ENCODE measurements at places on chromosomes 3 and 15.
A peak's percentile ranks its signal among the peaks of the same experiment; 100 is the strongest.

GRCh38 chr3:178182337-178182779, 353.9 kb upstream of the KCNMB2 start:
- DNase-seq = no peak

DNA sequence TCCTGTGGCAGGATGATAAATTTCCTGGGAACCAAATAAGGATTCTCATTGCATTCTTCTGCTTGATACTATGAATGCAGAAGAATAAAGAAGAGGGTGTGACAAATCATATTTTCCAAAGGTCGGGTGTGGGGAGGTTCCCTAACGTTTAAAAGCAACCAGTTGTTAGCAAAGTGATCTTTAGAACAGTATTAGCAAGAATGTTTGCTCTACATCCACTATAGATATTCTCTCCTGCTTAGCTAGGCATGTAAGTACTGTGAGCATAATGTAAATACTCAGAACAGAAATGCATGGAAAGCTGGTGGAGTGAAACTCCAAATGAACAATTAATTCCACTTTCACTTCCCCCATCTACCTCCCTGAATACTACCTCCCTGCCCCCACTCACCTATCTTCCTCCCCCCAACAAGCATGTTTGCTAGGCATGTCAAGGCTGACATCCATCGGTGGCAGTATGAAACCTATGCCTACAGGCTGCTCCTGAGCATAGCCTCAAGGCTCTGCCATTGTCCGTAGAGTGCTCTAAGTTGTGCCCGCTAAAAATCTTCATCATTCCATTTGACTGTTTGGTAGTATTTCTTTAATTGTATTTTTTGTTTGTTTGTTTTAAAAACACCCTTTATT, 329.7 kb downstream of the TIGIT start:
- no peak for DNase-seq

DNA sequence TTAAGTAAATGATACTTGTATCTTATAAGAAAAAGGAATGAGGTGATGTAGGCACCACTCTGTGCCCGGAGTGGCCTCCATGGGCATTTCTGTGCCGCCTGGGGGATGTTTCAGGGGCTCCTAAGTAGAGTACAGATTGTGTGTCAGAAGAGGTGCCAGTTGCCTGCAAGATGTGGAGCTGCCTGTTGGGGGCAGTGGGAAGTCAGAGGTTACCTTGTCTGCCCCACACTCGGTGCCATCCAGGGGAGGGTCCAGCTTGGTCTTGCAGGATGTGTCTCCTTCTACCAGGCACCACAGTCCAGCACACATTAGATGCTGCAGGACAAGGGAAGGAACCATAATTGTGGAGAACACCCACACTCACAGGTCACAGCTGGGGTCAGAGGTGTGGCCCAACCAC, 208.8 kb downstream of the ADAMTS17 start:
- DNase-seq = no peak

GRCh38 chr15:36659917-36660316, 80.5 kb downstream of the CDIN1 start:
- DNase-seq = no peak

DNA sequence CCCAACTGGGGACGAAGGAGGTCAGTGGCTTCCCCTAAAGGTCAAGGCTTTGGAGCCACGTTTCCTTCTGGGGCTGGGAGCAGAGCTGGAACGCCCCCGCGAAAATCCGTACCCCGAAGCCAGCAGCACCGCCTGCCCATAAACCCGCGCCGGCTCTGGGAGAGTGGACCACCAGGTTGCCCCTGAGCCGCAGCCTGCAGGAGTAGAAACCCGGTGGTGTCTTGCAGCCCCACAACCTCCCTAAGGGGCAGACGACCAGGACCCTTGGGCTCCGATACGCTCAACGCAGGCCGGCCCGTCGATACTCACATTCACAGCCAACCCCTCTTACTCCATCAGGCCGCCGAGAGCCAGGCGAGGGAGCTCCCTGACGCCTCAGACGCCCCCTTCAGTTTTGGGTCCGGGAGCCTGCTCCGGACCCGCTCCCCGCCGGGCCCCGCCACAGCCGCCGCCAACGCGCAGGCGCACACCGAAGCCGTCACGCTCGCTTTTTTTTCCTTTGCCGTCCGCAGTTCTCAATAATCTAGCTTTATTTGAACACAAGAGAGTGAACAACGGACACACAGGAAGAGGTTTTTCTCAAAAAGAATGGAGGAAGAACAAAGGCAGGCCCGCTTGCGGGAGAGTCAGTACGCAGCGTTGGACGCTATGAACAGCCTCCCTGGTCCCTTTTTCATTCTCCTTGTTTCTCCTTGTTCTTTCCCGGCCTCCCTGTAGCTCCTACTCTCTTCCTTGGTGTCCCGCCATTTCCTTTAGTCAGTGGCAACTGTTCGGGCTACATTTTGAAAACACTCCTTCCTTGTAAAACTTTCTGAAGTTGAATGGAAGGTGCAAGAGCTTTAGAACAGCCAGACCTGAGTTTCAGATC, at the start of gene ZNF106:
TSS of gene ZNF106 (minus strand) at position 471 of the 868 bp plus-strand sequence. CDS start 18,852 bp downstream, outside the sequence.
- peak; percentile 83 for DNase-seq

DNA sequence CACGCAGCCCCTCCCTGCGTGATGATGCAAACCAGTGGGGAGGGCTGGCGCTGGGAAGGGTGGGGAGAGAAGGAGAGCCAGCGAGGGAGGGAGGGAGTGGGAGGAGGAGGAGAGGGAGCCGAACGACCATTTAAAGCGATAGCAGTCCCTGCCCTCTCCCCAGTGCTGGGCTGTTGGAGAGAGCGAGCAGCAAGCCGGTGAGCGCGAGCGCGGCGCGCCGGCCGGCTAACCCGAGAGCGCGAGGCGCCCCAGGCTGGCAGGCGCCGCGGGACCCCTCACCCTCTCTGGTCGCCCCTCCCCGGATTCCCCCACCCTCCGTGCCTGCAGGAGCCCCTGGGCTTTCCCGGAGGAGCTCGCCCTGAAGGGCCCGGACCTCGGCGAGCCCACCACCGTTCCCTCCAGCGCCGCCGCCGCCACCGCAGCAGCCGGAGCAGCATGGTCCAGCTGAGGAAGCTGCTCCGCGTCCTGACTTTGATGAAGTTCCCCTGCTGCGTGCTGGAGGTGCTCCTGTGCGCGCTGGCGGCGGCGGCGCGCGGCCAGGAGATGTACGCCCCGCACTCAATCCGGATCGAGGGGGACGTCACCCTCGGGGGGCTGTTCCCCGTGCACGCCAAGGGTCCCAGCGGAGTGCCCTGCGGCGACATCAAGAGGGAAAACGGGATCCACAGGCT, at the start of gene GRM7:
TSS of gene GRM7 (plus strand) at position 162 of the 671 bp plus-strand sequence.
- DNase-seq = no peak

- DNase-seq = no peak
Observed at GRCh38 chr15:69604072-69604411, 151.4 kb downstream of the RPLP1 start.

GRCh38 chr3:105960381-105960780, 91.6 kb upstream of the CBLB start:
- DNase-seq = no peak

Measured in effector memory CD8-positive, alpha-beta T cell (primary cell).